ENCODE measurements at places on chromosomes 1 and 21. TPM values are rescaled to one million over a fixed set of nuclear protein-coding genes. Genes with fewer than 3 reads are reported as not detected.

DNA sequence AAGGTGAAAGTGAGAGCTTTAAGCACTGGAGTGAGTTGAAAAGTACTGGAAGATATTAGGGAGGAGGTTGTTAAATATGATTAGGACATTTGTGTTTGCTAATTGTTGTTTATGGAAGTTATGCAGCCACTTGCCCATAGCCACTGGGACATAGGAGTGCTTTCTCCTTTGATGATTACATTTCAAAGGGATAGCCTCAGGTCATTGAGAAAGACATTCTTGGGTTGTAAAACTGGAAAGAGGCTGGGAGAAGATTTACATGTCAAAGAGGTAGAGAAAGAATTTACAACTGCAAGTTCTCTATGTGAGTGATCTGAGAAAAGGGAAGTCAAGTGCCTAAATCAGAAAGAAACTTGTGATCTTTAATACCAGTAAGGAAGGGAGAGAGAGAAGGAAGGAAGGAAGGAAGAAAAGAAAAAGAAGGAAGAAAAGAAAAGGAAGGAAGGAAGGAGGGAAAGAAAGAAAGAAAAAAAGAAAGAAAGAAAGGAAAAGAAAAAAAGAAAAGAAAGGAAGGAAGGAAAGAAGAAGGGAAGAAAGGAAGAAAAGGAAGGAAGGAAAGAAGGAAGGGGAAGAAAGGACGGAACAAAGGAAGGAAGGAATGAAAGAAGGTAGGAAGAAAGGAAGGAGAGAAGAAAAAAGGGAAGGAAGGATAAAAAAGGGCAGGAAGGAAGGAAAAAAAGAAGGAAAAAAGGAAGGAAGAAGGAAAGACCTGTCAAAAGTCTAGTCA, 284.6 kb upstream of the DPYD start:
- DNase-seq: no peak

NBPF6 gene
- not detected for total RNA-seq

DNA sequence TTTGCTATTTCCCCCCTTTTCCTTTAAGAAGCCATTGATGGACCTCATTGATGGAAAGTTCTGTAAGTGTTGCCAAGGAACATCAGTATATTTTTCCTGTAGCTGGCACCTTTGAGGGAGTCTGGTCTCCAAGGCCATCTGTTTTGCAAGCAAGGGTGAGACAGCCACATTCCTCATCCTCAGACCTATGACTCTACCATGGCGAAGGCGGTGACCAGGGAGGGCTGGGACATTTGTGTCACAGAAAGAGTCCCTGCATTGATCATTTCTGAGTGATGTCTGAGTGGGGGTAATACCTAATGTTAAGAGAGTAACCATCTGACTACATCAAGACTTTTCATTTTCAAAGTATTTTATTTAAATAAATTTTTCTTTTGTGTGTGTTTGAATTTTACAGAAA, 35.4 kb downstream of the KIAA0040 start:
- DNase-seq: no peak

PLA2G2A gene
- 0.69 TPM for total RNA-seq

DNA sequence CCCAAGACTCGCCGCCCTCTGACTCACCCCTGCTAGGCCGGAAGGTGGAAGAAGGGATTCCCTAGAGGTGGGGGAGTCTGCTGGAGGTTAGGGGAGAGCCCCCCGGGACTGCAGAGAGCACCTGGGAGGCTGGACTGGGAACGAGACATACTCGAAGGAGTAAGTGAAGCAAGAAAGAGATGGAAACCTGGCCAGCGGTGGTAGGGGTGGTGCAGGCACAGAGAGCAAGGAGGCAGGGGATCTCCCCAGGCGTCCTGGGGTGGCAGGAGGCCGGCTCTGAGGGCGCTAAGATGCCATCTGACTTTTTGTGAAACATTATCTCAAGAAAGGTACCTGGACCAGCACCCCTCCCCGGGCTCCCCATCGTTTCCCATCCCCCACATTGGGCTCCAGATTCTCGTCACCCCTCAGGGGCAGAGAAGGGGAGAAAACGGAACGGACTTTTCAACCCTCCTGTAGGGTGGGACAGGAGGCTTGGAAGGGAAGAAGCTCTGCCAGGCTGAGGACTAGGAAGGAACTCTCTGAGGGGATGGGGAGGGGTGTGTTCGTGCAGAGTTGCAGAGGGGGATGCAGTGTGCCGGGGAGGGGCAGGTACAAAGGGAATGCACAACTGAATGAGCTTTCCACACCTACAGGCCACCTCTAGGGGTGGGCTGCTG, 708 bp downstream of the CHRNB2 start:
- no peak for DNase-seq

PCSK9 gene
- total RNA-seq: 33.8 TPM

BSDC1 gene
- total RNA-seq: 42.9 TPM

GRCh38 chr1:42935971-42936308, 22.7 kb downstream of the SLC2A1 start:
- no peak for DNase-seq

GRCh38 chr1:67405473-67406245, 24.5 kb downstream of the SERBP1 start:
- DNase-seq: no peak

DNA sequence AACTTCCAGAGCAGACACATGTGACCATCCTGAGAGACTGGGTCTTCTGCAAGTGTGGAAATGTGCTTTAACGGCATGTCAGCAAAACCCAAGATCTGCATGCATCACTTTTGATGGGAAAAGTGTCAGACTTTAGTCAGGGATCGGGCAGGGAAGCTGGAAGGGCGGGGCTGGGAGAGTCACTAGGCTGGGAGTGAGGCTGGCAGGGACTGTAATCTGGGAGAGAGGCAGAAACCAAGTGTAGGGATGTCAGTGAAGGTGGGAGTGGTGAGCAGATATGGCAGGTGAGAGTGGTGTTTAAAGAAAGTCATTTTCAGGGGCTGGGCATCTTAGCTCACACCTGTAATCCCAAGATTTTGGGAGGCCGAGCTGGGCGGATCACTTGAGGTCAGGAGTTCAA, 11.3 kb downstream of the CDA start:
- no peak for DNase-seq

ENTREP3 gene
- 55.4 TPM for total RNA-seq

Measured in H1 (cell line).